ENCODE measurements at places on chromosomes 4 and X.

- no peak for DNase-seq
Observed at GRCh38 chr4:140052050-140052449, 101.9 kb downstream of the MAML3 start.

DNA sequence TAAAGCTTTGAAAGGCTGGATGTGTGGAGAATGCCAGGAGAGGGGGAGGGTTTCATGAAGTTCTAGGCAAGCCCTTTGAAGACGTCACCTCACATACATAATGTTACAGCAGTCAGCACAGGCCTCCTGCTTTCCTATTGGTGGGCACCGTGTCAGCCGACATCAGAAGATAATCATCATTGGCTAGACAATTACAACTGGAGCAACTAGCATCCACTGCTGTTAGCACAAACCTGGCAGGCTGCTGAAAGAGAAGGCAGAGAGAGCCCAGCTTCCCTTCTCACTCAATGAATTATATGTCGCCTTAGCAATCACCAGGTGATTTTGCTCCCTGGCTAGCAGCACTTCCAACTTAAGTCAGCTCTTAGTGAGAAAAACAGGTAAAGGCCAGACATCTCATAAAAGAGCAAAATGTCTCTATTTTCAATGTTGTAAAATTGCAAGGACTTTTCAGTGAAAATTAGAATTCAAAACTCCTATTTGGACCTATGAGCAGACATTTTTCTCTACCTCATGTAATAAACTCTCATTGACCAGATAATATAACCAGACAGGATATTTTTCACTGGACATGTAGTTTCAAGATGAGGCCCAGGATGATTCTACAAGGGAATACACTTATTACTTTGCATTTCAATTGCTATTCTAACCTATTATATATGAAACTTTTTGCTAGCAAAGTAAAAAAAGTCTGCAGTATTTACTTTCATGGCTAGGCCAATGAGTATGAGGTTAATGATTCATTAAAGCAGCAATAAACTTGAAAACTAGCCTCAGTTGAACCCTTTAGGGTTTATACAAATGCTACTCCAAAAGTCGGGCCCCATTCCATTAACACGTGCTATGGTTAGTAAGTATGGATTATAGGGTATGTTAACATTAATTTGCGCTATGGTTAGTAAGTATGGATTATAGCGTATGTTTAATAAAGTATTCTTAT is 4.3 kb downstream of the ELOVL6 start:
- peak; percentile 57 for DNase-seq

- no peak for DNase-seq
Observed at GRCh38 chr4:105843941-105844340, 51.3 kb upstream of the NPNT start.

GRCh38 chr4:162891788-162892707 is 274.6 kb downstream of the NAF1 start:
- DNase-seq = no peak

DNA sequence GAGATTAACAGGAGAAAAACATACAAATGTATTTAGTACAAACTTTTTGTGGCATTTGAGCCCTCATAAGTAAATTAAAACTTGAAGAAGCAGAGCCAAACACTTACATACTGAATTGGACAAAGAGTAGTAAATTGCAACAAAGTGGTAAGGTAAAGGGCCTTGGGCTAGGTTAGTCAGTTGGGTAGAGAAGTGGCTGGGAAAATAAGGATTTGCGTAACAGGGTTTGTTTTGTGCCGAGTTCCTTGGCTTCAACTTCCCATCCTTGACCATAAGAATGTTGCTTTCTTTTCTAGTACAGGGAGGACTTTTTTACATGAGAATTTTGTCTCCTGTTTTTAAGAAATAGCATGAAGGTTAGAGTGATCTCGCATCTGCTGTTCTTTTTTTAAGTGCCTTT is 33.3 kb upstream of the DSPP start:
- DNase-seq = no peak

- no peak for DNase-seq
Observed at GRCh38 chr4:2297606-2298531, 36.0 kb upstream of the MXD4 start.

GRCh38 chr4:70925899-70926635 is 23.9 kb downstream of the MOB1B start:
- DNase-seq = no peak

GRCh38 chrX:9644335-9644734 is 121.3 kb downstream of the GPR143 start:
- peak; percentile 21 for DNase-seq

DNA sequence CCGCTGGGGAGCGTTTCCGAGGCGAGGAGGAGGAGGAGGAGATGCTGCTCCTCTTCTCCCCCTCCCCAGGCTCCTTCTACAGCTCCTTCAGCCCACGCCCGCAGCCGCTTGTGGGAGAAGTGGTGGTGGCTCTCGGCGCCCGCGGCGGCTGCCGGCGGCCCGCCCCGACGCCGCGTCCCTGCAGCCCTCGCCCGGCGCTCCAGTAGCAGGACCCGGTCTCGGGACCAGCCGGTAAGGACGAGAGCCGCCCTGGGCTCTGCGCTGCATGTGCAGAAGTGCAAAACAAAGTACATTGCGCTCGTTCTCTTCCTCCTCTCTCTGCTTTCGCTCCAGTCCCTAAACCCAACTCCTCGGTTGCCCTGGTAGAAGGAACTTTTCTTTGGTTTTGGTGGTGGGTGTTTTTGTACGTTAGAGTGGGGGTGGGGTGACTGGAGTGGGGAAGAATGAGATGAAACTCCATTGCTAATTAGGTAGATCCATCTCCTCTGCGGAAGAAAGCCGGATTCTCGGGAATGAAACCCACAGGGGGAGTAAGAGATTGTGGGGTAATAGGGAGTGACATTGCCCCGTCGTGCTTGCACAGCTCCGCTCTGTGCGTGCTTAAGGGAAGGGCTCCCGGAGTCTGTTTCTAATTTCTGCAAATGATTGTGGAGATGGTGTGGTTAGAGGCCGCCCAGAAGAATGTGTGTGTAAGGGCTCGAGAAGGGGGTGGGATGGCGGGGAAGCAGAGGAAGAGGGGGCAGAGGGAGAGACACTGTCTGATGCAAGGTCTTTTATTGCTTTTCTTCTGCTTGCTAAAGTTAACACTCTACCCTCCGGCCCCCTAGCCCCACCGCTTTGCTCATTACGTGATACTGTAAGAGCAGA is 677 bp downstream of the PTPN13 start:
- DNase-seq = peak; percentile 12

DNA sequence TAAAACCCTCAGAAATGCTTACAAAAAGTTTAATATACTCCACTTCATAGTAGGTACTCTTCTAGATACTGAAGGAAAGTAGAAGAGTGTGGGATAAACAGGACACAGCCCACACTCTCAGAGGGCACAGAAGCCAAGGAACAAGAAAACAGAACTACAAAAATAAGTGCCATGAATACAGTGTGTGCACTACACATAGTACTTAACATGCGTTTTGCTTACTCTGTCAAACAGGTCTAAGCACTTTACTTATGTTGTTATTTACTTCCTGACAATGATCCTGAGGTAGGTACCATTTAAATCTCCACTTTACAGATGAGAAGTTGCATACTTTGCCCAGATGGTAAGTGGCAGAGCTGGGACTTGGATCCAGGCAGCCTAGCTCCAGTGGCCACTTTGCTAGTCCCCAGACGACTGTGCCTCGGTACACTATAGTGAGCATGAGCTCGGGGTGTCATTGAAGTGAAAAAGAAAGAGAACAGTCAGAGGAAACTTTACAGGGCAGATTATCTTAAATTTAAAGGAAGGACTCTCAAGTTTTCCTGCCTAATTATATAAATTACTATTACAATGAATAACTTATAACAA is 120.3 kb downstream of the BANK1 start:
- no peak for DNase-seq

DNA sequence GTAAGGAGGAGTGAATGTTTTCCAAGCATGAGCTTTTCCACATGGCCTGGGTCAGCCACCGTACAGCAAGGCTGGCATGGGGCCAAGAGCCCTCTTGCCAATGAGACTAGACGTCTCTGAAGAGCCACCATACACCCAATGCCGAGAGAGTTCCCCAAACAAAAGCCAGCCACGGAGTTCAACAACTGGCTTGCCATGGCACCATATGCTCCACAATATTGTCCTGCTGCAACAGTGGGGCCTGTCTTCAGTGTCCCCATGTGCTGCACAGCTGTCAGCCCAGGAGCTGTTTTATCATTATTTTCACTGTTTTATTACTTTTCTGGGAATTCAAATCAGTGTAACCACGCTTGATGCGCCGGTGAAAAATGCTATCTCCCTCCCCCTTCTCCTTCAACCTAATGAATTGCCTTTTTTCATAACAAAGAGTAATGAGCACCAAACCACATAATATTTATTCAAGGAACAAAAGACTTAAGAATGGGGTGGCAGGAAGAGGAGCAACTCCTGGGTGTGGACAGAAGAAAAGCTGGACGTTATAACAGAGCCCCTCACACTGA is 18.4 kb downstream of the MAML3 start:
- DNase-seq = no peak

GRCh38 chr4:187235456-187236170 is 512.0 kb upstream of the FAT1 start:
- DNase-seq = no peak

DNA sequence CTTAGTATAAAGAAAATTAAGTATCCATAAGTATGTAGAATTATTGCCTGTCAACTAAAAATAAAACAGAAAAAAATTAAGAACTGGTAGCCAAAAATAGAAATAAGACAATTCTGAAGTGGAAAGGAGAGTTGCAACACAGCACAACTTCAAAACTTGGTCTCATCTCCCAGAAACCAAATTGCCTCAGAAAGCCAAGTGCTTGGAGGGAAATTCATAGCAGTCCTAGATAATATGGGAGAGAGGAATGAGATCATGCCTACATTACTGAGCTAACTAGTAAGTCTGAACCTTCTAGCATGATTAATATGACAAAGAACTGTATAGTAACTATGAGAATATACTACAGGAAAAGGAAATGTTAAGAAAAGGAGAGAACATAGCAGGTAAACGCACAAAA is 256.5 kb downstream of the LDB2 start:
- DNase-seq = no peak

GRCh38 chr4:19026281-19026680 is 1004.7 kb upstream of the LCORL start:
- no peak for DNase-seq

GRCh38 chr4:120018786-120019185 is 47.9 kb downstream of the MAD2L1 start:
- DNase-seq = no peak

GRCh38 chrX:18422325-18422724 is 3.1 kb upstream of the CDKL5 start:
- DNase-seq = no peak

DNA sequence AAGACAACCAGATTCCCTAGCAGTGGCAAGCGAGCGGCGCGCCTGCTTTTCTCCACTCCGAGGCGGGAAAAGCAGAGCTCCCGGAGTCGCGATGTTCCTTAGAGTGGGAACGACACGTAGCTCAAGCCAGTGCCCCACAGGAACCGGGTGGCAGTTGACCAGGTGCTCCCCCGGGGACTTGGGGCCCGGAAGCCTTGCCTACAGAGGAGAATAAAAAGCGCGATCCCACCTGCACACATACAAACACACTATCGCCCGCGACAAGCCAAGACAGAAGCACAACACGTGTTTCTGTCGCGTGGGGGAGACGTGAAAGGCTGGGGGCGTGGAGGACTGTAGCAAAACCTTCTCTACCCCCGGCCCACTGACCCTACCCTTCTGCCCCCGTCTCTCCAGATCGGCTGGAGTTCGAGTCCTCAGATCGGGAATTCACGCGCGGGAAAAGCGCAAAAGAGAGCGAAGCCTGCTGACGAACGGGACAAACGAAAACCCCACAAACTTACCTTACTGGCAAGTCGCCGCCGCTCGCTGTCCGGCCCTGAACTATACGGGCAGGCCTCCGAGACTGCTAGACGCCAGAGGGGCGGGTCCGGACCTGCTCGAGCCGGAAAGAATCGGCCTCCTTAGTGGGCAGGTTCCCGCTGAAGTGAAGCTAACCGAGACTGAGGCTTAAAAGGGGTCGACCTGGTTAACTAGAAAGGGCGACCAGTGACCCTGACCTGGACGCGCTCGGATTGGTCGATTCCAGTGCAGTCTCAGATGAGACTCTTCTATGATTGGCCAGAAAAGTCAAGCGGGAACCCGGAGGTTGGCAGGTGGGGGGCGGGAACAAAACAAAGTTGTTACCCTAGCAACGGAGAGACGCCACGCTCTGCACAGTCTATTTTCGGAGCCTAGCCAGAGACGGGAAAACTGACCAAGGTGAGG is at the start of the genes DNAAF6 and NUP62CL:
TSS of gene DNAAF6 (plus strand) at position 842 of the 927 bp plus-strand sequence. CDS start 6,265 bp downstream, outside the sequence.
TSS of gene NUP62CL (minus strand) at position 664 of the 927 bp plus-strand sequence. CDS start 31,287 bp downstream, outside the sequence.
- peak; percentile 52 for DNase-seq

DNA sequence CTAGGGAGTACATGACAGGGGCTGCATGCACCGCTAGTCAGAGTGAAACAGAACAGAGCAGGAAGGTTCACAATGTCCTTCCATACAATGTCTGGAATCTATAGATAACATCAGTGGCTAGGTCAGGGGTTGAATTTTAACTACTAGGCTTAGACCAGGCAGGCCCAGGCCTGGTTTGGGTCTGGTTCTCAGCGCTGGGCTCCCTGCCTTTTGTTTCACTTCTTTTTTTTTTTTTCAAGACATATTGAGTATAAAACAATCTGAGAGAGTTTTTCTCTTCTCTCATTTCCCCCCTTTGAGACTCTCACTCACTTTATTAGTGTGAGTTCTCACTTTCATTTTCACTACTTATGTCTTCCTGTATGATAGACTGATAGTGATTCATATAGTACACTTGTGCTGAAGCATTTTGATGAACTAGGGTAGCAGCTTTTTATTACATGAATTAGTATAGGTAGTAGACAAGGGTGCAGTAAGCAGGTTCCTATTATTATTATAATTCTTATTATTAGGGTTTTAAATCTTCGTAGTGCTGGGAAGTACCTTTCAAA is 120.0 kb upstream of the ZDHHC15 start:
- DNase-seq = no peak

GRCh38 chr4:186591651-186592050 is 36.3 kb upstream of the MTNR1A start:
- DNase-seq = no peak

DNA sequence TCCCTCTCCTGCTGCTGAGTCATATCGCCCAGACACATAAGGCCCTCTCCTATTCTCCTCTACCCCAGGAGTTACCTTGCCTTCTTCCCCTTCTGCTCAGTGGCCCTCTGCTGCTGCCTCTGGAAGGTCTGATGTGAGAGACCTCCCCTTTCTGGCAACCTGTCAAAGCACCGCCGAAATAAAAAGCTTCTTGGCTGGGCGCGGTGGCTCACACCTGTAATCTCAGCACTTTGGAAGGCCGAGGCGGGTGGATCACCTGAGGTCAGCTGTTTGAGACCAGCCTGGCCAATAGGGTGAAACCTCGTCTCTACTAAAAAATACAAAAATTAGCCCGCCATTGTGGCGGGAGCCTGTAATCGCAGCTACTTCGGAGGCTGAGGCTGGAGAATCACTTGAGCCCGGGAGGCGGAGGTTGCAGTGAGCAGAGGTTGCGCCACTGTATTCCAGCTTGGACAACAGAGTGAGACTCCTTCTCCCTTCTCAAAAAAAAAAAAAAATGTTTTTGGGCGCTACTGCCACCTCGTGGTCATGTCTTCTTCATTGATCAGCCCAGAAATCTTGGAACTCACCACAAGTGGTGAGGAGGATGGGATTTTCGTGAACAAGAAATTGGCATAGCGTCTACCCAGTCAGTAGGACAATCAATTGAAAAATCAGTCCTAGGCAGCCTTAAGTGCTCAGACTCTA is 8.6 kb upstream of the ZXDA start:
- peak; percentile 29 for DNase-seq

- DNase-seq = no peak
Observed at GRCh38 chr4:154361450-154361849, 130.1 kb downstream of the DCHS2 start.

GRCh38 chrX:132165651-132166050 is 37.8 kb upstream of the FRMD7 start:
- DNase-seq = no peak

- no peak for DNase-seq
Observed at GRCh38 chr4:6257247-6258025, 12.2 kb upstream of the WFS1 start.

All from effector memory CD8-positive, alpha-beta T cell (primary cell).